Fibroblast of the conjunctiva (primary cell): ENCODE measurements at places on chromosomes 7 and 10.
A peak's percentile ranks its signal among the peaks of the same experiment; 100 is the strongest.

DNA sequence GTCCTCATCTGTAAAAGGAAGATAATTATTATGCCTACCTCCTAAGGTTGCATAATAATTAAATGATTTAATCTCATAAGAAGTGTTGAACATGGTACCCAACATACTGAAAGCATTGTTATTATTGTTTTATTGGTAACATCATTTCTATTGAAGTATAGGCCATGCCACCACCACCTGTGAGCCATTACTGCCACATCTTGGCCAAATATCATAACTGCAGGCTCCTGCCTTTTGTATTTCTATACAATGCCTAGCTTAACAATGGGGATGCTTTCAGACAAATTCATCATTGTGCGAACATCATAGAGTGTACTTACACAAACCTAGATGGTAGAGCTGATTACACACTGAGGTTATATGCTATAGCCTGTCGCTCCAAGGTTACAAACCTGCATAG, 61.1 kb upstream of the NPSR1 start:
- DNase-seq: no peak

- DNase-seq: no peak
Observed at GRCh38 chr7:137329411-137329810, 14.1 kb downstream of the PTN start.

DNA sequence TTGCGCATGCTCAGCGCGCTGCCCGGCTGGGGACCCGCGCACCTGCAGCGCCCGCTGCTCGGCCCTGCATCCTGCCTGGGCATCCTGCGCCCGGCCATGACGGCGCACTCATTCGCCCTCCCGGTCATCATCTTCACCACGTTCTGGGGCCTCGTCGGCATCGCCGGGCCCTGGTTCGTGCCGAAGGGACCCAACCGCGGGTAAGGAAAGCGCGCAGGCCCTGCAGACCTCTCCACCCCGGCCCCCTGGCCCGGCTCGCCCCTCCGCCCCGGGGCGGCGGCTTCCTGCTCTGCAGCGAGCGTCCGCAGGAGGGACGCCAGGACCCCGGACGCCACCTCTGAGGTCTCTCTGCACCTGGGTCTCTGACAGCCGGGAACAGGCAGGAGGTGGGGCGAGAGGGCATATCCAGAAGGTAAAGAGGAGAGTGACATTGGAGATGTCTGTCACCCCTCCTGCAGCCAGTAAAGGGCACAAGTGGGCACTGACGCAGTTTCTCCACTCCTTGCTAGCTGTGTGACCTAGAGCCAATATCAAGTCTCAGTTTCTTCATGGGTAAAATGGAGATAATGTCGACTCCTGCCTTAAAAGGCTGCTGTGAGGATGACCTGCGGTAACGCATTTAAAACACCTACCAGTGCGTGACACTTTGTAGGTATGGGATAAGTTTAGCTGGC, 338 bp downstream of the ATP6V0E2 start:
- DNase-seq: no peak

- no peak for DNase-seq
Observed at GRCh38 chr7:126605056-126605455, 647.7 kb downstream of the GRM8 start.

DNA sequence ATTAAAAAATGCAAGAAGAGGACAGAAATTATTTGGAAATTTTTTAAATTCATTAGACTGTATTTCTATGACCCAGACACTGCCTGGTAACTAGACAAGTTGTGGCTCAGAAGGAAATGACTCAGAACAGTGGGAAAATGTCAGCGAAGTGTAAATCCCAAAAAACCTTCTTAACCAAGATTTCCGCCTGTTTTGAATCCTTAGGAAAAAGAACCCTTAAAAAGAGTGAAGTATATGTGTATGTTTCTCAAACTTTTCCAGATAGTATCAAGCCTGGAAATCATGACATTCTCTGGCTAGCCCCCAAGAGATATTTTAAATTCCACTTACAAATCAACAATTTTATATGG, 42.7 kb upstream of the PLXNA4 start:
- DNase-seq: no peak

DNA sequence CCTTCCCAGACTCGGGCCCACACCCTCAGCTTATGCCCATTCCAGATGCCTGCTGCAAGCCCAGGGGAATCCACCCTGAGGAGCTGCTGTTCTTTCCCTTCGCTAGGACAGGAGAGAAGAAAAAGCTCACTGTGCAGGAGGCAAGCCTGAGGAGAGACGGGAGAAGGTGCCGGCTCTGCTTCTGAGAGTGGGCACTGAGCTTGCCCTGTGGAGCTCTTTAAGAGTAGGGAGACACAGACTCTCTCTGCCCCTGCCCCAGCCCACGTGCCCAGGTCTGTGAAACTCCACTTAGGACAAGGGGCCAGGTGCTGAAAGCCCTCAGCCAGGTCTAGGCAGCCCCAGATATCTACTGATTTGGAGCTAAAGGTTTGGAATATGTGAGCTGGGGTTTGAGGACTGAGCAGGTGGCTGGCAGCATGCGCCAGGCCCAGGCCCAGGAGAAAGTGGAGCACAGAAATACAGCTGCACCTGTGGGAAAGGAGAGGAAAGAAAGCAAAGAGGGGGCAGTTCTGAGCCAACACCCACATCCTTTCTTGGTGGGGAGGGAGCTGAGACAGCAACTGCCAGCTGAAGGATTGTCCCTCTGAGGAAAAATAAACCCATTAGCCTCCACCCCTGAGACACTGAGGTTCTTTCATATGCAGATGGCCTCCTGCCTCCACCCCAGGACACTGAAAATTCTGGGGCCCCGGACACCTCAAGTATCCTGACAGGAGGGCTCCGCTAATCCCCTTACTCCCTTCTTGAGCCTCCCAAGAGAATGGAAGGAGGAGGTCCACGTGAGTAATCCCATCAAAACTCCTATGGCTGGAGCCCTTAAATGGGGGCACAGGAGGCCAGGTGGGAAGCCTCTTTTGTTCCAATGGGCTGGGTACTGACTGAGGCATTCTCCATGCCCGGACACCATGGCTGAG, 7.3 kb downstream of the POLL start:
- no peak for DNase-seq

DNA sequence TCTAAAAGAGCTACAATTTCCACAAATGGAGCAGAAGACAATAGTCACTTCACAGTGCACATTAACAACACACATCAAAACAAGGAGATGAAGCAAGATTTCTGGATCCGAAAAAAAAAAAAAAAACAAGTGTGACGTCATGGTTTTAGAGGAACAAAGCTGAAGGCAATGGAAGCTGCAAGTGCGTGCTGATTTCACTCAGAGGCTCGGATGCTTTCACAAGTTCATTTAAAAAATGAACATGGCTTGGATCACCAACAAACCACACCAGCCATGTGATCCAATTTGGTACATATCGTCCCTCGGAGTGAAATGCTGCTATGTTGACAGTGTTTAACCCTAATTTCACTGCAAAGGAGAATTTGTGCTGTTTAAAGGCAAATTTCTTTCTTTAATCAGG, 337.0 kb upstream of the PRKCQ start:
- no peak for DNase-seq

DNA sequence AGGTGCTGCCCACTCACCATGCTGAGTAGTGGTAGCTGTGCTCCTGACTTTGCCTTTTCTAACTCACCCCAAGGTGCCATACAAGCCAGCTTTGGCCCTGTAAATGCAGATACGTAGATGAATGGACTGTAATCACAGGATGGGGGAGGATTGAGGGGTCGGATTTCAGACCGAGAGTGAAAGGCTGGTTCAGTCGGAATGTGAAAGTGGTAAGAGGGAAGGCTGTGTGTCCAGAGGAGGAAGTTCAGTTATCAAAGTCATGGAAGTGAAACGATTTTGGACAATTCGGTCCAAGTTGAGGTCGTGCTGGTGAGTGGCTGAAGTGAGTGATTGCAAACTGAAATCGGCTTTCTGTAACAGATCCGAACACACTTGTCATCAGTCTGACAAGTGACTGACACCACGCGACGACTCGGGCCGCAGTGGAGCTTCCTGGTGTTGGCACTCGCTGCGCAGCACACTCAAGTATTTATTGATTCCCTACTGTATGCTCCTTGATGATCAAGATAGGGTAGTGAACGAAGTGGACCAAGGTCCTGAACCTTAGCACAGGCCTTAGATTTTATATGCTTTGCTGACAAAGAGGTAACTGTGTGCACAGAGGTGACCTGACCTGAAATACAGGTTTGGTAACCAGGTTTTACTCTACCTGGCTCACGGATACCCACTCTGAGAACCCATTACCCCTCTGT, 10.5 kb downstream of the ZNF282 start:
- DNase-seq: no peak

- peak; percentile 96 for DNase-seq
Observed at GRCh38 chr10:97542169-97543024, 30.2 kb upstream of the ANKRD2 start.

- no peak for DNase-seq
Observed at GRCh38 chr10:124323806-124324205, 94.9 kb downstream of the OAT start.

- no peak for DNase-seq
Observed at GRCh38 chr10:98885378-98885777, 350.3 kb downstream of the HPSE2 start.

- DNase-seq: no peak
Observed at GRCh38 chr10:30737931-30738391, 108.4 kb upstream of the LYZL2 start.

- DNase-seq: peak; percentile 80
Observed at GRCh38 chr10:53314876-53315275, 542.3 kb upstream of the MBL2 start.
